MCF 10A (cell line): ENCODE measurements at places on chromosomes 16 and 17. TPM values are rescaled to one million over a fixed set of nuclear protein-coding genes. Genes with fewer than 3 reads are reported as not detected.

KCNH6 gene
- total RNA-seq = not detected in 2 replicates

GRCh38 chr17:54085934-54086333 is 263.2 kb downstream of the KIF2B start:
- no peak for DNase-seq

GRCh38 chr17:45809499-45809898 is 25.4 kb downstream of the CRHR1 start:
- DNase-seq = no peak

PNPO gene
- 56.8 and 58.4 TPM in 2 replicates for total RNA-seq

- no peak for DNase-seq
These were observed 11.3 kb downstream of the FKBP10 start for GRCh38 chr17:41824086-41824485.

GRCh38 chr17:21031756-21032396 is 10.9 kb downstream of the USP22 start:
- no peak for DNase-seq

VMO1 gene
- total RNA-seq = 0.77 and 1.1 TPM in 2 replicates

DNA sequence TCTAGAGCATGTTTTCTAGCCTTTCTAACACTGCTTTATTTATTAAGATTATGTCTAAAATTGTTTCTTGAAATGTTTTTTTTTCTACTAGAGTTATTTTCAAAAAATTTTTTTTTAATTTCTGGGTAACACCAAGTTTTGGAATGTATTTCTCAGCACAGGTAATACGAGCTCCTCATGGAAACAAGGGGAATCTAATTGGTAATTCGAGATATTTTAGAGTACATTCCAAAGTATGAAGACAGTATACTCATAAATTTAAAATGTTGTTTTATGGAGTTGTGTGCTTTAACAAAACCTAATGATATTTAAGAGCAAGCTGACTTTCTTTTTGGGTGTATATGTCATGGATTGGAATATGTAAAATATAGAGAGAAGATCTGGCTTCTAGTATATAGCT is 42.4 kb downstream of the OMG start:
- no peak for DNase-seq

GRCh38 chr16:67547423-67548264 is 14.7 kb upstream of the CTCF start:
- DNase-seq = no peak

GRCh38 chr16:87740909-87741424 is 24.8 kb downstream of the KLHDC4 start:
- no peak for DNase-seq

GRCh38 chr16:87345726-87346424 is 28.7 kb upstream of the C16orf95 start:
- DNase-seq = no peak

PIPOX gene
- not detected in 2 replicates for total RNA-seq

DNA sequence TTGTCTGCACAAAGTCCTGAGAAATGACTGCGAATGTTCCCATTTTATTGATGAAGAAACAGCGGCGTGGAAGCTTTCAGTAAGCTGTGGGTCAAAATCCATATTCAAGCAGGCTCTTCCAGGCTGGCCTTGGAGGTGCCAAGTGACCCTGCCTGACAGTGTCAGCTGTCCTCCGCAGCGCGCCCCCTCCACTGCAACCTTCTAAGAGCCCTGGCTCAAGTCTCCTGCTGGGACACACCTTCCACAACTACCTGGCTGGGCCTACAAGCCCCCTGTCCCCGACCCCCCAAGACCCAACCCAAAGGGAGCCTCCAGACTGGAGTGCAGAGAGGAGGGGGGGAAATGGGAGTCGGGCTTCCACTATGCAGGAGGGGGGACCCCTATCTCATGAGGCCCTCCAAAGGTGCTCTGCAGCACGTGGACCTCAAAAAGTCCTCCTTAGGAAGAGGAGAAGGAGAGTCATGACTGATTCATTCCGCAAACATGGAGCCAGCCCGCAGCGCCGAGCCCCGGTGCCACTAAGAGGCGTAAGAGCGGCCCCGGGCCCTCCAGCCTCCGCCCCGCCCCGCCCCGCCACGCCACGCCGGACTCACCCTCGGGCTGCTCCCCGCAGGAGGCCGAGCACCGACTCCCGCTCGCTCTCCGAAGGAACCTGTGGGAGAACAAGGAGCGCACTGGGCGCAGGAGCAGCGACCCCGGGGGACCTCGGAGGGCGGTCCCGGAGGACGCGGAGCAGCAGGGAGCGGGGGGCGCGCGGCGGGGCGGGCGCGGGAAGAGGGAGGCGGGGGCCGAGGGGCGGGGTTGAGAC is 574 bp downstream of the MPP3 start:
- peak; percentile 67 for DNase-seq

RFNG gene
- 37.9 and 38.0 TPM in 2 replicates for total RNA-seq

DNA sequence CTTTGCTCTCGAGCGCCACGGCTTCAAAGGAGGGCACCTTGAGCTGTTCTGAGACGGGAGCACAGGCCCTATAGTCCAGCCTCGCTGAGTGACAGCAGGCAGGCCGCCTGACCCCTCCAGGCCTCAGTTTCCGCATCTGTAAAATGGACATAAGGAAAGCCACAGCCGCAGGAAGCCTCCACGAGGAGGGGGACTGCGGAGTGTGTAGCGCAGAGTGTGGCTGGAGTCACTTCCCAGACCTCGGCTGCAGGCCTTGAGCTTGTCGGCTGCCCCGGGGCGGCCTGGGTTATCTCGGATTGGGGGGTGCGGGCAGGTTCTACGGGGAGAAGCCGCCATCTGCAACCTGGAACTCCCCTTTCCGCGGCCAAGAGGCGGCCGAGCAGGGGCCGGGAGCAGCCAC is 40.8 kb downstream of the ZFPM1 start:
- no peak for DNase-seq

DNA sequence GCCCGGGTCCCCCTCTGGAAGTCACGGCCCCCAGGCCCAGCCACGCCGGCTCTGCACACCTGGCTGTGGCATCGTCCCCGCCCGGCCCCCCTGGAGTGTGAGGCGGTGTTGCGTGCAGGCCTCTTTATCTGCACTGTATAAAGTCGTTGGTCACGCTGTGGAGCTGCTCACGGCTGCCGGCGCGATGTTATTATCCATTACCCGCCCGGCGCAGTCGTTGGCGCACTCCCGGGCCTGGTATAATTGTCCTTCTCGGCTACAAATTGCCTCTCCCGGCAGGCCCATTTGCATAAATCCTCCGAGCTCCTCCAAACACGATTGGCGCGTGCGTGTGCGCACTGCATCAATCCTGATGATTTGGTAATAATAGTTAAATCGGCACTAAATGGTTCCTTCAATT is 57.8 kb downstream of the BAHCC1 start:
- no peak for DNase-seq

DNA sequence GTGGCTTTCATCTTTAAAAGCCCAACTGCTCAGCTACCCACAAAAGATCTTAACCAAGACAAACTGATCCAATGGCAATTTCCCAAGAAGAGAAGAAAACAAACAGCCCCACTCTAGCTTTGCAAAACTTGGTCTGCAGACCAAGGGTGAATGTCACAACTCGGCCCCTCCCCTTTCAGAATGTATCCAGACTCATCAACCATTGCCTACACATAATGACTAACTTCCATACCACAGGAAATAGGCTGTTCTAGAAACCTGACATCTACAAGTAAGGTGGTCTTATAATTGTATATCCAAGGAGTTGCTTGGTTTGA is 16.0 kb downstream of the DCUN1D3 start:
- peak; percentile 61 for DNase-seq

FBXW10B gene
- 3.4 and 5.3 TPM in 2 replicates for total RNA-seq

SPEM3 gene
- total RNA-seq = not detected in 2 replicates

- peak; percentile 67 for DNase-seq
These were observed 8.7 kb downstream of the SLC12A4 start for GRCh38 chr16:67959536-67960329.

PDE6G gene
- not detected in 2 replicates for total RNA-seq

CENPT gene
- total RNA-seq = 30.9 and 35.5 TPM in 2 replicates

GRCh38 chr16:59052231-59052630 is 318.1 kb upstream of the GOT2 start:
- no peak for DNase-seq
